ENCODE measurements at places on chromosomes 6 and 20.
A peak's percentile ranks its signal among the peaks of the same experiment; 100 is the strongest.

GRCh38 chr20:3106658-3107463 lies 22.3 kb upstream of the AVP start:
- no peak for DNase-seq

DNA sequence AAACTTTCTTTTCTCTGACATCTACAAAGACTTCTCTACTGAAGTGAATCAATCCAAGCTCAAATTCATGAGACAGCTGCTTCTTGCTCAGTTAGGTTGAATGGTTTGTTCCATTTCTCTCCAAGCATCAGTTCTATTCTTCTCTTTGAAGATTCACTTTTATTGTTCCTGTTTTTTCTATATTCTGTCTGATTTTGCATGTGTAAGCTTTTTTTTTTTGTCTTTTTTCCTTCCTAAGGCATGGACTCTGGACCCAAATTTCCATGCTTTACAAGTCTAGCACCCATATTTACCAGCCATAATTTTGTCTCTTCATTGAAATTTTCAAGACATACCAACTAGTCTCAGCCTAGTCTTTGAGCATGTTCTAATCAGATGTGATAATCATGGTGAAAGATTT lies 25.9 kb upstream of the STXBP5 start:
- DNase-seq, result no peak

DNA sequence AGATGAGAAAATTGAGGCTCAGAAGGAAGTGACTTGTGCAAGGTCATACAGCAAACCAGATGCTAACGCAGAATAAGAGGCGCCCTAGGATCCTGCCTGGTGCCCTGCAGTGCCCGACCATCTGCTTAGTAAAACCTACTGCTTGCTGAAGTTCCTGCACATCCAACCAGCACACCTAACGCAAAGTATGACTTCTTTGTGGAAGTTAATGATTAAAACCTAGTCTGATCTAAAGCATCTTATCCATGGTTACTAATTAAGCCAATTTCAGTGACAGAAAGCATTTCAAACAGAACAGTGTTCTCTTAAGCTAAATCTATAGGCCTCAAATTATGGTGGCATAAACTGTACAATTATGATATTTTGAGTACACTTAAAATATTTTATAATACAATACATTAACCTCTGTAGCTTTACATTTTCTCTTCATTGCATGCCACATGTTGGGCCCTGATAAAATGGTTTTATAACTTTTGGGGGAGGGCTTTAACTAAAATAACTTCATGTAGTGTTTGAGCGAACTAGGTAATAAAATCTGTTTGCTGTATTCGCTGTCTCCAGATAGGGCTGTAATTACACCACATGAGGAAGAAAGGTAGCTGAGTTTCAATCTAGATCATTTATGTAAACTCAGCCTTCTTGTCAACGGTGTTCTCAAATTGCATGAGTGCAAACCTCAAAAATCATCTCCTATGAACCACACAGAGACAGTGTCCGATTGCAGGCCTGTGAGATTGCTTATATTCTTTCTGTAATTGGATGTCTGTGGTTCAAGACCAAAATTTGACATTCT lies 37.5 kb upstream of the BEND3 start:
- no peak for DNase-seq

DNA sequence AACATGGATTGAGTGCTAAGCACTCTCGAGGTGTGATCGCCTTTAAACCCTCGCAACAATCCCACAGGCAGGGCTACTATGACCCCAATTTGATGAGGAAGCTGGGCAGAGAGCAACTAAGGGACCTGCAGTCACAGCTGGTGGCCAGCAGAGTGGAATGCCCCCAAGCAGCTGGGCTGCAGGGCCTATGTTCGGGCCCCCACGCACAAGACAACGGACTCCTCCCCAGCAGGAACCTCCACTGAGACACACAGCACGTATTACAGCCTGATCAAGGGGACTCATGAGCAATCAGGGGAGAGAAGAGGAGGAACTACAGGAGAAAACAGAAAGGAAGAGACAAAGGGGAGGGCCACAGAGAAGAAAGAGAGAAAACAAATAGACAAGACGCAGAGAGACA lies 21.7 kb downstream of the CST7 start:
- no peak for DNase-seq

GRCh38 chr6:9085054-9085708 lies 649.8 kb upstream of the SLC35B3 start:
- no peak for DNase-seq

DNA sequence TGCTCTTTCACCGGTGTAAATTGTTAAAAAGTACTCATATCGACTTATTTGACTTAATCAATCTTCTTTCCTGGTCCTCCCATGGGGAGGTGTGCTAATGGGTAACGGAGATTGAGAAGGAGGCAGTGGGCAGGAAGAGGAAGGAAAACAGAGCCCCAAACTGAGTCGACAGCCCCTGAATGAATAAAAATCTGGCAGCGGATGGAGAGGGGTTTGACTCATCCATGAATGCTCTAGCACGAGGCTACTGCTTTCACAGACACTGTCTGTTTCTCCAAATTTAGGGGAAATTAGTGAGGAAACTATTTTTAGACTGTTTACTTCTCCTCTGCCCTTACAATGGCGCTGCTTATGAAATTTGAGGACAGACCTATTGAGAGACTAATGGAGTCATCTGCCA lies 142.2 kb upstream of the ATXN1 start:
- no peak for DNase-seq

DNA sequence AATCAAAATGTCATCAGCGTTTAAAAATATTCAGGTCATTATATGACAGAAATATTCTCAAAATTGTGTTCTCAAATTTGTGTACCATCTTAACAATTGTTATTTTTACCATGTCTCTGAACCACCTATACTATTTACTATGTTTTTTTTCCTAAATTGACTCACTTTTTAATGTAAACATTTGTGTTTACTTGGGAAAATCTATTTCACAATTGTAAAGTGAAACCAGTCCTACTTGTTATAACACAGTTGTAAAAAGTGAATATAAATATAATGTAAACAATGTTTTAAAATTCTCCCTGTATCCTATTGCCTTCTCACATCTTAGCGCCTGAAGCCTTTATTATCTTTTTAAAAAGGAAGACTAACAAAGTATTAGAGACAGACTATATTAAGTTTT lies 83.5 kb downstream of the ADGRG6 start:
- DNase-seq, result no peak

GRCh38 chr20:33119725-33120720 lies 40.6 kb downstream of the BPIFB4 start:
- DNase-seq, result no peak

- no peak for DNase-seq
Observed at GRCh38 chr20:57421253-57422220, 30.3 kb downstream of the RBM38 start.

- peak; percentile 63 for DNase-seq
Observed at GRCh38 chr6:3356056-3356823, 97.5 kb downstream of the PSMG4 start.

DNA sequence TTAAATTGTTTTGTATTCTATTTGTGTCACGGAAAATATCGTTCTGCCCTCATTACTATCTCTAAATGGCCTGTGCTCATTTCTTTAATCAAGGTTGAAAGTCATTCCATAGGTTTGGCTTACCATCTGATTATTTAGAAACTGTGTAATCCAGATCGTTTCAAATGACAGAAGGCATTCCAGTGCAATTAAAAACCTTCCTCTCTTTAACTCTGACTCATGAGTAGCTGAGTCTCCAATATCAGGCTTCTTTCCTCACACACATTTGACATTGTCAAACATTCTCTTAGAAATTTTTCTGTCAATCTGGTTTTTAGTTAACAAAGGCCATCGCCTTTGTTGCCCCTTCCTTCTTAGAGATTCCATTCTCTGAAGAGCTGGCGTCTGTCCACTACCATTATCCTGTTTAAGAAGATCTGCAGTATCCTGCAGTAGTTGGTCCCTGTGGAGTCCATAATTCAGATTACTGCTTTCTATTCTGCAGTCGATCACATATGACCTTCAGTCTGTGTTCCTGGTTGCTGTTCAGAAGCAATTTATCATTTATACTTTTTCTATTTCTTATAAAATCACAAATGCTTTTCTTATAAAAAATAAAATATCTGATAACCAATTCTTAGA lies 3.9 kb upstream of the TRDN start:
- no peak for DNase-seq

GRCh38 chr6:167097770-167098169 lies 25.1 kb upstream of the CCR6 start:
- DNase-seq, result no peak

DNA sequence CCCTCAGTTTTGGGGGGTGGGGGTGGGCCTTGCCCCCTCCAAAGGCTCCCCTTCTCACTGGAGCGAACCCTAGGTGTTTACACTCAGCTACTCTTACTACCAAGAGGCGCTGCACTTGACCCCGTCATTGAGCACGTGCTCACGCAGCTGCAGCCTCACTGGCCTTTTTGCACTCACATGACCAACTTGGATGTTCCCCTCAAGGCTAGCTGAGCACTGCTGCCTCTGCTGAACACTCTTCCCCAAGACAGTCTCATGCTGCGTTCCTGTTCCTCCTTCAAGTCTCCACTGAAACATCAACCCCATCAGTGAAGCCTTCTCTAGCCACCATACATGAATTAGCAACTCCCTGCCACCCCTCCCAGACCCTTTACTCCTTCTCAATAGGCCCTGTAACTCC lies 4.0 kb downstream of the SOD2 start:
- DNase-seq, result no peak

Data from activated T-cell treated with anti-CD3 and anti-CD28 coated beads, Interleukin-2, amount 50 U/mL, for 1 hour (primary cell).